SK-N-SH (cell line): ENCODE measurements at places on chromosomes 1 and 21.

GRCh38 chr1:20660847-20661206 is 342 bp downstream of the DDOST start:
- DNase-seq: no peak

- DNase-seq: no peak
These were observed 81.2 kb upstream of the F3 start for GRCh38 chr1:94622757-94623156.

GRCh38 chr1:172487550-172487949 is 43.7 kb upstream of the PIGC start:
- no peak for DNase-seq

DNA sequence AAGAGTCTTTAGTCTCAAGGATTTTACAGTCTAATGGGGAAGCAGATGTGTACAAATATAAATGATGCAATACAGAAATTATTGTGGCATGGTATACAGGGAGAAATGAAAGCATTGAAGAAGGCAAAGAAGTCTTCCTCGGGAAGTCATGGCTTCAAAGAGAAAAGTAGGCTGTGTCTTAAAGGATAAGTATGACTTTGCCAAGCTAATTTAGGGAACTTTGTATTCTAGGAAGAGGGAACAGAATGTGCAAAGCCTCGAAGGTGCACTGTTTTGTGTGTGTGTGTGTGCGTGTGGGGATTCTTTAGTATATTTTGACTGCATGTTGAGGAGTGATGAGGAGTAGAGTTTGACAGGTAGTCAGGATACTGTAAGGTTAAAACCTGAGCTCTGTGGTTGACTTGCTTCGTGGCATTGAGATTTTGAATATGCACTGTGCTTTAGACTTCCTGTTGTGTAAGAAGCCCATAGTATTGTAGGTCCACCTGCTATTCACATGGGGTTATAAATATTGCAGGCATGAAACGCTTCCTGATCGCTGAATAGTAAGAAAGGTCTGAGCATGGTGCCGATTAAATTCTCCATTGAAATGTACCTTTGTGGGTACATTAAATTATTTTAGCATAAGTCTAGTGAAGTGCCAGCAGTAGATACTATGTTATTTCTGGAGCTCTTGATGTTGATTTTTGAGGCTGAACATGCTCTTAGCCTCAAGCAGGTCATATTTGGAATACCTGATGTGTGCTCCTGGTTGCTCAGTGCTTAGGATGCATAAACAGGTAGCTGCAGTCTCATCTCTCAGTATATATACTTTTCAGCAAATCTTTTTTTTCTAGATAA is 8.0 kb downstream of the SMAP2 start:
- no peak for DNase-seq

DNA sequence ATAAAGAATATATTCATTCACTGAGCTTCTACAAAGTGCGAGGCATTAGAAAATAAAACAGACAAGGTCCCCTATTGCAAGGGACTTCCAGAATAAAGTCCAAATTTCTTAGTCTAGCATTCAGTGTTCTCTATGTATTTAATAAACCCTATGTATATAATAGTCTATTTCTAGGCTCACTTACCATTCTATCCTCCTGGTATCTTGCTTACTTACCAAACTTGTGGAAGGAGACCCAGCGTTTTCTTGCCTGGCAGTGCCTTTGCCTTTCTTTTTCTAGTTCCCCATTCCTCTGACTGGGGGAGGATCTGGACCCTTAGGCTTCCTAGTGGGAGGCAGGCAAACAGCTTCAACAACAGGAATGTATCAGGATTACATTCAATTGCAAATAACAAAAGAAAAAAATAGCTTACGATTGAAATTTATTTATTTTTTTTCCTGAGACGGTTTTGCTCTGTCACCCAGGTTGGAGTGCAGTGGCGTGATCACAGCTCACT is 690 bp upstream of the RNF19B start:
- DNase-seq: no peak

- DNase-seq: no peak
These were observed 3.1 kb upstream of the ADARB1 start for GRCh38 chr21:45071078-45071873.

GRCh38 chr1:212074313-212074712 is 38.8 kb downstream of the DTL start:
- DNase-seq: no peak

- DNase-seq: no peak
These were observed 101.5 kb upstream of the GADD45A start for GRCh38 chr1:67583462-67583950.

GRCh38 chr1:178543290-178543607 is 30.3 kb downstream of the TEX35 start:
- DNase-seq: no peak

GRCh38 chr1:196385109-196385508 is 223.1 kb downstream of the KCNT2 start:
- DNase-seq: no peak

DNA sequence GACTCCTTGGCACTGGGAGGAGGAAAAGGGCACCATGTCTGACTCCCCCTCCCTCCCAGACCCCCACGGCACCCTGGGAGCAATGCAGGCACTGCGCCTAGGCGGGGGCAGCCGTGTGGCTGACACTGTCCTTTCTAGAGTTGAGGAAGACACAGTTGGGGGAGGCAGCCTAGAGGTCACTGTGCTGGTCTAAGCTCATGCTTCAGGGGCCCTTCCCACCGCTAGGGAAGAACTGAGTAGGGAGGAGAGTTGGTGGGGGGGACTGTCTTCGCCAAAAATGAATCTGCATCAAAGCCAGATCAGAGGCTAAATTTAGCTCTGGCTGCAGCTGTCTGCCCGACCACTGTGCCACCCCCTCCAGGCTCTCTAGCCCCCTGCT is 3.4 kb downstream of the SEMA6C start:
- peak; percentile 14 for DNase-seq

GRCh38 chr1:208538587-208538986 is 294.4 kb upstream of the PLXNA2 start:
- DNase-seq: no peak

GRCh38 chr1:214332946-214333798 is 52.2 kb downstream of the SMYD2 start:
- DNase-seq: peak; percentile 72

DNA sequence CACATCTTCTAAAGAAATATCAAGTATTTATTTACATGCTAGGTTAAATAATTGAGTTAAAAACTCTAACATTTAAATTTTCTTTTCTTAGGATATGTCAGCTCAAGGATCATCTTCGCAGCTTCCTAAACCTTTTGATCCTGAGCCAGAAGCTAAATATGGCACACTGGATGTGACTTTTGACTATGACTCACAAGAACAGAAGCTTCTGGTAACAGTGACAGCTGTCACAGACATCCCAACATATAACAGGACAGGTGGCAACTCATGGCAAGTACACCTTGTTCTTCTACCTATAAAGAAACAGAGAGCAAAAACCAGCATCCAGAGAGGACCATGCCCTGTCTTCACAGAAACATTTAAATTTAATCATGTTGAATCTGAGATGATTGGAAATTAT is 132.7 kb upstream of the SERTAD4 start:
- DNase-seq: no peak

GRCh38 chr1:221641811-221642210 is 100.1 kb downstream of the DUSP10 start:
- no peak for DNase-seq

- DNase-seq: no peak
These were observed 50.4 kb downstream of the ATP5PO start for GRCh38 chr21:33865176-33865575.

DNA sequence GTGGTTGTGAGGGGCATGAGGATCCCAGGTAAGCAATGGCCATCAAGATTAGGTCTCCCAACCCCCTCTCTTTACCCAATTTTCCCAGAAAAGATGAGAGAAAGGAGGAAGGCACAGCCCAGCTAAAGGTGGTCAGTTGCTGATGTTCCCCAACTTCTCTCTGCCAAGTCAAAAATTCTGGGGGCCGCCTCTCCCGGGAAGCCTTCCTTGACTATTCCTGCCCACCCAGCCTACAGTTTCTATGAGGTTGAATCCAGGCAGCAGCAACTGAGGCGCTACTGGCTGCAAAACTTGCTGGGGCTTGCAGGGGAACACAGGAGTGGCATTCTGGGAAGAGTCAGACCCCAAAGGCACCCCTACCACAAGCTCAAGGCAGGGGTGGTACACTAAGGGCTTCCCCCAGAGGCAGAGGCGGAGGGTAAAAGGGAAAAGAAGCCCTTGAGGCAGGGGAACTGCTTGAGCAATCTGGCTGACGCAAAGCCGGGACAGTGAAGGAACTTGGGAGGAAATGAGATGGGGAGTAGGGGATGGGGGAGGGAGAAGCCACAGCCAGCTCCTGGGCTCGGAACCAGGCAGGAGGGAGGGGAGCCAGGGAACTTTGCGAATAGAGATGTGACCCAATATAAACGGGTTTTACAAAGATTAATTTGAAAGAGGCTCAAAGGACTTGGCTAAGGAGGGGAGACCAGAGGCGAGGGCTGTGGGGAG is 31.2 kb downstream of the SDC3 start:
- no peak for DNase-seq

- peak; percentile 55 for DNase-seq
These were observed 9.5 kb upstream of the TMEM39B start for GRCh38 chr1:32063261-32063681.

DNA sequence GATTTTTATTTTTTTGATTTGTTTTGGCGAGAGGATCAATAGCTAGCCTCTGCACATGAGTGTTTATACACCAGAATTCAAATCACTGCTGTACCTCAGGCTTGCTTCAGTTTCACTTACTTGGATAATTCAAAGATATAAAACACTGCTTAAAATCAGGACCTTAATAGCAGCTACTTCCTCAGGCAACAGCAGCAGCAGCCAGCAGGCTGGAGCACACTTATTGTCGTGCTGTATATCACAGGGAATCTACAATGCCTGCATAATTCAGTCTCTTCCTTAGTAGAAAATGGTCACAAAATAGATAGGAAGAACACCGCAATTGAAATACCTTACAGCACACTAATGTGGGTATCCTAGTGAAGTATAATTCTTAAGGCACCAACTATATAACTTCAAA is 497.3 kb downstream of the NEGR1 start:
- peak; percentile 6 for DNase-seq

DNA sequence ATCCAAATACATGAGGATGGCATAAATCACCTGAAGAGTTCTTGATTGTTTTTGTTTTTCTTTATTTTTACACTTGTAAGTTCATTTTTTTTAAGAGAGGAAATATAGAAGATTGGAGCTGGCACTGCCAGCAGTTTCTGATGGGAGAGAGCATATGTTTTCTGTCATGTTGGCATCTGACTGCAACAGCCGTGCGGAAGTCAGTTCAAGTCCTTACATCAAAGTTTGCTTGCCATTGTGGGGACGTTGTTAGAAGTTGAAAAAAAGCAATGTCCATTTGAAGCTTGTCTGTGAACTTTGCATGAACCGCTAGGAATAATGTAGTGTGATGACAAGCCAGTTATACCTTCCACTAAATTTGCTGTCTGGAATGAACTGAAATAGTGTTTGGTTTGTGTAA is 126.5 kb upstream of the USH2A start:
- no peak for DNase-seq

DNA sequence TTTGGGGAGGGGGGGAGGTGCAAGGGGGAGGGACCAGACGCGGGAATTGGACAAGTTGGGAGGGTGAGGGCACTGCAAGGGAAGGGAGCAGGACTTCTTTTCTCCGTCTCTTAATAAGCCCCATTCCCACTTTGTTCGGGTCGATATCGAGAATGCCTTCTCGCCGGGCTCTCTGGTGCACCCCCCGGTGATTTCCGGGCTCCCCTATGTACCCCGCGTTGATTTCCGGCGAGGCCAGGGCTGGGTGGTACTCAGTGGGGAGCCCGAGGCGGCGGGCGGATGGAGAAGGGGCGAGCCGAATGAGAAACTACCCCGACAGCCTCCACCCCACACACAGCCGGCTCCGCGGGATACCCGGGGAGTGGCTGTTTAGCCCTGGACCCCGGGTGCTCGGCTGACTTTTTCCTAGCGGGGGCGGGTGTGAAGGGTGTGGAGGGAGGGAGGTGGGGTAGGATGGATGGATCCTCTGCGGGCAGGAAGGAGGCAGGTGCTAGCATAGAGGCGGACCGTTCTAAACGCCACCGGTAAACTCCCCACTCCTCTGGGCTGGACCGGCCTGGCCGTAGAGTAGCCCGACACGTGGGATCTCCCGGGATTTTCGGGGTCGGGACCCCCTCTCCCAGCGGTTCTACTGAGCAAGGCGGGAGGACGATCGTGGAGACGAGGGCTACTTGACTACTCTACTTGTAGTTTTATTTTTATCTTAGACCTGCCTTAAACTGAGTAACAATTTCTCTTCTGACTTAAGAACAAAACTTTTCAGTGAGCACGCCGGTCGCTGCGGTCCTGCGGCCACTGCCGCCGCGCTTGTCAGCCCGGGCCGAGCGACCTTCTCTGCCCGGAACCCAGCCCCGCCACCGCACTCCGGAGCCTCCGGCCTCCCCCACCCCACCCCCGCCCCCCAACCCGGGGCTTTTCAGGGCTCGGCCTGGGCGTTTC is 1.0 kb downstream of the RNF220 start:
- DNase-seq: peak; percentile 56

- no peak for DNase-seq
These were observed 89.3 kb downstream of the ASH1L start for GRCh38 chr1:155473151-155473821.

DNA sequence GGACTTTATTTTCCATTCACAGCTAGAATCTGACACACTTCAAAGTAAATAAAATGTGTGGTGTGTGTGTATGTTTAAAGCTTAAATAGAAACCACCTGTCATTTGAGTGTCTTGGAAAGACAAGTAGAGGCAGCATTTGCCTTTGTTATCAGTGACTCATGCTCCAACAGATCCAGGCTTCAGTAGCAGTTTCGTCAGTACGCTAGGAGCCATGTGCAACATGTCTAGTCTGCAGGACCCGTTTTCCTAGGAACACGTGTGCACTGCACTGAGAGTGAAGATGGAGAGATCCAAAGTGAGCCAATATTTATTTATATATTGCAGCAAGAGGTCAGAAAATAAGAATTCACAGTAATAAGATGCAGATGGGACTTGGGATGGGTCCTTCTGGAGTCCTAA is 41.8 kb downstream of the SGIP1 start:
- peak; percentile 24 for DNase-seq

GRCh38 chr1:58968360-58968952 is 184.6 kb upstream of the JUN start:
- peak; percentile 29 for DNase-seq

- no peak for DNase-seq
These were observed 332.8 kb upstream of the ZRANB2 start for GRCh38 chr1:71413441-71414175.
